ENCODE measurements at places on chromosomes 5 and 9.
A peak's percentile ranks its signal among the peaks of the same experiment; 100 is the strongest.

DNA sequence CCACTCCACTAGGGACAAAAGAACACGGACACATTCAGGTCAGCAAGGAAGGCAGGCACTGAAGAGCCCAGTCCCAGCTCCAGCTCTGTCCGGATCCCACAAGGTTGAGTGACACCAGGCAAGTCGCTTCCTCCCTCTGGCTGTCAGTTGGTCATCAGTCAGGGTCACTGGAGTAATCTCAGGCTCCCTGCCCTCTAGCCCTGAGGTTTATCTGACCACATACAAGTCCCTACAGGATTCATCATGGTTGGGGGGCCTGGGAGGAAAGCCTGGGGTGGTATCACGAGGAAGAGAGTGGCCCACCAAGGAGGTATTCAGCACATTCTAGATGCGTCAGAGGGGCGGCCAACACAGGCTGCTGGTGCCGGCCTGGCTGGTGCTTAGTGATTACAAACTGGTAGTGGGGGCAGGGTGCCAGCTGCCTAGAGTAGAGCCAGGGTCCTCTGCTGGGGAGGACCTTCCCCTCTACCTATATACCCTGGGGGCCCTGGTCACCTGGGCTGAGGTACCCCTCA is 81.5 kb downstream of the SHB start:
- DNase-seq = no peak

DNA sequence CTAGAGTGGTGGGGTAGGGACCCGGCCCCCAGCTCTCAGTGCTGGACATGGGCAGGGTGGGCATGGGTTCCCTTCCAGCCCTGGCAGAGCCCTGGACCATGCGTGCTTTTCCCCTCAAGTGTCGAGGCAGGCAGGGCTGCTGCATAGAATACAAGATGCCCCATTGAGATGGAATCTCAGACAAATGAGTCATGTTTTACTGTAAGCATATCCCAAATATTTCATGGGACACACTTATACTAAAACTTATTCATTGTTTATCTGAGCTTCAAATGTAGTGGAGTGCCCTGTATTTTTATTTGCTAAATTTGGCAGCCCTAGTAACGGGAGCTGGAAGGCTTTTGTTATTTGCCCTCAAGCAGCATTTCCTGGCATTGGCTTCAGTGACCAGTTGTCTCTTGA is 3.2 kb upstream of the RNU6ATAC start:
- no peak for DNase-seq

DNA sequence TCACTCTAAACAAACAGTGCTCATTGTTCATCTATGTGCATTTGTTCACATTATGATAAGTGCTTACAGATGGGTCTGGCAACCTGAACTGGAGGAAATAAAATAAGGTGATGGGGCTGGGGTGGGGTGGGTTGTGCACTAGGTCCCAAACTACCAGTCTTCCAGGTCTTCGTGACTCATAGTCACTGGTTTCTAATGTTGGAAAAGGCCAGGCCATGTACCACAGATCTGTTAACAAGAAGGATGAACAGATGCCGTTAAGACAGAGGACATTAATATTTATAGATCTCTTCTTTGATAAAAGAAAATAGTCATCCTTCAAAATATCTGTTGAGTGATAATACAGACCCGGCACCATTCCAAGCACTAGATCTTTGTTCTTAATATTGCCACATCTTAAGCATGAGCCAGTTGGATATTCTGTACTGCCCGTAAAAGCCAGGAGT is 71.4 kb upstream of the STARD4 start:
- DNase-seq = no peak

- DNase-seq = peak; percentile 6
Measured at GRCh38 chr5:128491291-128491690, 46.8 kb downstream of the FBN2 start.

DNA sequence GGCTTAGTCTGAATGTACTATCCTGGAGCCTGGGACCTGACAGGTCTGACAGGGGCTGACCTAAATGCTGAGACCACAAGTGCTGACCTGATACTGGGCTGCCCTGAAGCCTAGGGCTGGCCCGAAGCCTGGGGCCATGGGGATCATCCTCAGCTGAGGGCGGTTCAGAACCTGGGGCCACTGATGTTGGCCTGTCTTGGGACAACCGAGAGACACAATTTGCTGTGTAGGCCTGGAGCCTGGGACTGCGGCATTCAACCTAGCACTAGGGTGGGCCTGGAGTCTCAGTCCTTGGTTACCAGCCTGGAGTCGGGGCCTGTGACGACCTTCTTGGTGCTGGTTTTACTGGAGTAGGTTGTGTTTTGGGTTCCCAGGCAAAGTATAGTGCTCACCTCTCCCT is 46.3 kb downstream of the SRFBP1 start:
- DNase-seq = no peak

GRCh38 chr9:83956086-83956435 is 24.0 kb downstream of the HNRNPK start:
- DNase-seq = no peak

GRCh38 chr9:132443951-132444607 is 34.1 kb downstream of the CFAP77 start:
- no peak for DNase-seq

DNA sequence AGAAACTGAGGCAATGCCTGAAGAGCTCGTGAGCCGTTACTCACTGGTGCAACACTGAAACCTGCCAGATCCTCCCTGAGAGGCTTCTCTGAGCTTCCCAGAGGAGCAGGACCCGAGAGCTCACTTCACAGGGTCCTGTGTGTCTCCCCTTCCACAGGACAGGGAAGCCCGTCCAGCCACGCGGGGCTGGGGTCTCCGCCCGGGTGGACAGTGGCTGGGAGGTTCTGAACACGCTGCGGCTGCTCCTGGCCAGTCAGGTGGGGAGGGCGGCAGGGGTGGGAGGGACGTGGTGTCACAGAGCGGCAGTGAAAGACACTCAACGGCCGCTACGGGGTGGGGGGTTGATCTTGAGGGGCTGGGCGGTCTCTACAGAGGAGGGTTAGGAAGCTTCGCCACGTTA is 290 bp upstream of the ZDHHC11 start:
- DNase-seq = no peak

DNA sequence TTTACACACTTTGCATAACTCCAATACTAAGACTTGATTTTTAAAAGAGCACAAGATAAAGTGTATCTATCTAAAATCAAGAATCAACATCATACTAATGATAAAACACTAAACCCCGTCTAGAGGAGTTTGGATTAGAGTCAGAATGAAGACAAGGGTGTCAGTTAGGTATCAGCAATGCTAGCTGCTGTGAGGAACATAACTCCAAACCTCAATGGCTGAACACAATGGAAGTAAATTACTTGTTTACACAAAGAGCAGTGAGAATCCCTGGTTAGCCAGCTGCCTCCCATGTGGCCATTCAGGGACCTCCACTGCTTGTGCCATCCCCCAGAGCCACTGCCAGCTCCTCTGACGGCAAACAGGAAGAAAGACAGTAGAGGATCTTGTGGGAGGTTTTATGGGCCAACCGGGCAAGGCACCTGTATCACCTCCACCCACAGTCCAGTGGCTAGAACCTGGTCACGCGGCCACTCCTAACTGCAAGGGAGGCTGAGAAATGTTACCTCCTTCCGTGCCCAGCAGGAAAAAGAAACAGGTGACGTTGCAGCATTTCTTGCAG is 24.0 kb upstream of the GRHPR start:
- DNase-seq = no peak

DNA sequence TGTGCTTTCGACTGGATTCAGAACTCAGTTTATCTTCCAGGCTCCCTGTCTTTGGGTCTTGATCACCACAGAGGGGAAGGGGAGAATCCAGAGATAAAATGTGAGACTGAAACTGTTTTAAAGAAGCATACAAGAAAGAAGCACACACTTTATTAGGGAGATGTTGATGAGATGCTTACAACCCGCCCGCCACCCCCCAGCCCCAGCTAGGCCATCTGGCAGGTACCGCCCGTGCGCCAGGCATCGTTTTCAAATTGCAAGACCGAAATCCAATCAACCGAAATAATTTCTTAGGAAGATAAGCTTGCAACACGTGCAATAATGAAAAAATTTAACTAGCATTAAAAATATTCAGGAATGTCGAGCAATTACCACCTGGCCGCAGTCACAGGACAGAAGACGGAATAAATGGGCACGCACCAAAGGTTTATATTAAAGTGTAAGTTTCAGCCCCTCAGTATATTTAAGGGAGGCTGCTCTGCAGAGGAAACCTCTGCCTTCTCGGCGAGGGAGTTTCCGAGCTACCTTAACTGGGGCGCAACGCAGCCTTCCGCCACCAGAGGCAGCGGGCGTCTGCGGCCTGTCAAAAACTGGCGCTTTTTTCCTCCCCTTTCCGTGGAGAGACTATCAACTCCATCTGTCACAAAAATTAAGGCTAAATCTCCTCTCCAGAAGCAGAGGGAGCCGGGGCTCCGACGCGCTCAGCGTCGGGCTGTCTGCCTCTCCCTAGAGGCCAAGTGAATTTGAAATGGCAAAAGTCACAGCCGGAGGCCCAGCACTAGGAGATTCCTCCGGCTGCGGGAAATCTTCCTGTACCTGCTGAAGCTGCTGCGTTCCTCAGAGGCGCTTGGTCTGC is 996 bp upstream of the GAS1 start:
- peak; percentile 70 for DNase-seq

GRCh38 chr5:43627028-43627427 is 24.0 kb downstream of the NNT start:
- DNase-seq = peak; percentile 34

GRCh38 chr9:110672873-110673510 is 4.4 kb downstream of the MUSK start:
- DNase-seq = no peak

Data from kidney capillary endothelial cell (primary cell).